ENCODE measurements at places on chromosomes 5 and 9.
A peak's percentile ranks its signal among the peaks of the same experiment; 100 is the strongest.

DNA sequence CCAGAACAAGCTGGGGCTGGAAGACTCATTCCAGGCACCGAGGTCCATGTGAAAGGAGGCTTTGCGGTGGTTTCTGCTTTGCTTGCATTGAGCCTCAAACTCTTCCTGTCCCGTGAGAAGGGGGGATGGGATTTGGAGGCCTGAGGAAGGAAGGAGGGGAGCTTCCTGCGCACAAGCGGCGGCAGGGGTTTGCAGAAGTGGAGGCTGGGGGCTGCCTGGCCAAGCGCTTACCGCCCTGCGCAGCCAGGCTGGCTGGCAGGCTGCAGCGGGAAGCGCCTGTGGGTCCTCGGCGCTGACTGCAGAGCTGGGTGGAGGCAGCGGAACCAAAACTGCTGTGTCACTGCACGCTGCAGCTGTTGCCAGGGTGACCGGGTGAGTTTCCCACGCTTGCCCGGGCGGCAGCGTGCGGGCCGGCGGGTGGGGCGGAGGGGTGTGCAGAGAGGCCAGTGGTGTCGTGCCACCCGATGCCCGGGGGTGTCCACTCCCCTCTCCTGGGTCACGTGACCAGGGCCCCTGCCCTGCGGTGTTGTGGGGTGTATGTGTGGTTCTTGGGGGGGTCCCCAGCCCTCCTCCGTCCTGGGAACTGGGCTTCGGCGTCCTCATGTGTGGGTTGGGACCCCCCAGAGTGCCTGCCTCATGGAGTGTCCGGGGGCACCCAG is 81.0 kb downstream of the RXRA start:
- peak; percentile 92 for DNase-seq

GRCh38 chr9:87650611-87651295 is 75.2 kb upstream of the CTSL start:
- DNase-seq: peak; percentile 38

- no peak for DNase-seq
Observed at GRCh38 chr9:88889386-88889785, 101.9 kb upstream of the S1PR3 start.

DNA sequence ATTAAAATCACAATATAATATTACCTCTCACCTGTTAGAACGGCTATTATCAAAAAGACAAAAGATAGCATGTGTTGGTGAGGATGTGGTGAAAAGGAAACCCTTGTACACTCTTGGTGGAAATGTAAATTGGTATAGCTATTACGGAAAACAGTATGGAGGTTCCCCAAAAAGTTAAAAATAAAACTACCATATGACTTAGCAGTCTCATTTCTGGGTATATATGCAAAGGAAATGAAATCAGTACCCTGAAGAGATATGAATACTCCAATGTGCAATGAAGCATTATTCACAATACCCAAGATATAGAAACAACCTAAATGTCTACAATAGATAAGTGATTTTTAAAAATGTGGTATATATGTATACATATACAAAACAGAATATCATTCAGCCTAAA is 199.9 kb downstream of the SNX18 start:
- no peak for DNase-seq

- DNase-seq: no peak
Observed at GRCh38 chr5:38997591-38997990, 76.6 kb downstream of the RICTOR start.

- no peak for DNase-seq
Observed at GRCh38 chr9:104750185-104750767, 2.8 kb downstream of the NIPSNAP3A start.

DNA sequence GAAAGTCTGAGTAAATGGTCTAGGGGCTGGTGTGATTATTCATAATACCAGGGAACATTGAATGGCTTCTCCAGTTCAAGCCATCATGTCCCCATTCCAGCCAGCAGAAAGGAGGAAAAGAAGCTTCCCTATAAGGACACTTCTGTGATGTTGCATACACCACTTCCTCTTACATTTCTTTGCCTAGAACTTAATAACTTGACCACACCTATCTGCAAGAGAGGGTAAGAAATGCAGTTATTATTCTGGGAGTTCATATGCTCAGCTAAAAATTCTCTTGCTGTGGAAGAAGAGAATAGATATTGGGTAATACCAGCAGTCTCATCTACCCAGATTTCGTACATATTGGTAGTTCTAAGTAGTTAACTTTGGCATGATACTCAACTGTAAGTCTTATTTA is 166.1 kb downstream of the SLC28A3 start:
- DNase-seq: no peak

GRCh38 chr9:108138516-108138915 is 648.9 kb upstream of the KLF4 start:
- DNase-seq: no peak

GRCh38 chr5:96200641-96201040 is 232.4 kb downstream of the PCSK1 start:
- no peak for DNase-seq

GRCh38 chr9:21491756-21492155 is 9.6 kb upstream of the IFNE start:
- DNase-seq: peak; percentile 45

DNA sequence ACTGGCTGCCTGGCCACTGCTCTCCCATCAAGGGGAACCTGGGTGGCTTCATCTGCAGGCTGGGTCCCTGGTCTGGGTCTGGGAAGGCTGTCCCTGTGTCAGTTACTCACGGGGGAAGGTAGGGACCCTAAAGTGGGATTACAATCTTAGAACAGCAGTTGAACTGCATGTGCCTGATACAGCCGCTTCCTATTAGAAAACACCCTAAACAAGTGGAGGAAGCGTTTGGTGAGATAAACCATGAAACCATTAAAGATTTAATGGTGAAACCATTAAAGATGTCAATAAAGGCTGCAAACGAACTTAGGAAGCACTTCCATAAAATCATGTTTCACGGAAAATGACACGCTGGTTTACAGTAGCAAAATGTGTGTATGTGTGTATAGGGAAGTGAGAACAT is 2.5 kb upstream of the GFI1B start:
- DNase-seq: no peak

GRCh38 chr5:103427326-103427725 is 135.3 kb downstream of the NUDT12 start:
- no peak for DNase-seq

DNA sequence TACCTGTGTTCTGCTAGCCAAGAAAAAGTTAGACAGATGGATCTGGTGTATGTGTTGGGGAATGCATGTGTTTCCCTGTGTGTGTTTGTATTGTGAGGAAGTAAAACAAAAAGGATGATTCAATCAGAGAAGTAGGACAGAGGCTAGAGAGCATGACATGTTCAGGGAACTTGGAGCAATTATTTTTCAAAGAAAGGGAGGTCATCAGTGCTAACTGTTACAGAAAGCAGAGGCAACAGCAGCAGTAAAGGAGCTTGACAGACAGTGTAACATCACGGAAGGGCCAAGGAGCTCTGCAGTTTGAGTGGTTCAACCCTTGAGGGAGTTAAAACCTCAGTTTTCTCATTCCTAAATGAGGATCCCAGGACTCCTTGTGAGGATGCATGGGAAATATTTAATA is 13.2 kb downstream of the SPINK1 start:
- no peak for DNase-seq

DNA sequence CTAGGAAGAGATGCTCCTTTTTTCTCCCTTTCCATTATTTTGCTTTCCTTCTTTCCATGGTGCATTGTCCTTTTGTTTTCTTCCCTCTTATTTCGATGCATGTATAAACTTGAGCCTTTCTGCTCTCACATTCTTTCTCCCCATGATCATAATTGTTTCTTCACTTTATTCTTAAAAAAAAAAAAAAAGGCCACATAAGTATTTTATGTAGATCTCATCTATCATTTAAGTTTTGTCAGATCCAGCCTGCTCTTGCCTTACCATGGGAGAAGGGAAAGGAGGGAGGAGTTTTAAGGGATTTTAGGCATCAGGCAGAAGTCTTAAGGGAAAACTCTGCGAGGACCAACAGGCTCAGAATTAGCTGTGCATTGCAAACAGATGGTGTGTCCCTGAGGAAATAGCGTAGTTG is 11.1 kb downstream of the TGFBR1 start:
- no peak for DNase-seq

GRCh38 chr5:133783481-133783880 is 171.1 kb upstream of the FSTL4 start:
- no peak for DNase-seq

GRCh38 chr9:124210697-124211096 is 47.1 kb upstream of the NEK6 start:
- DNase-seq: no peak

- DNase-seq: no peak
Observed at GRCh38 chr9:96279932-96280331, 22.0 kb downstream of the HSD17B3 start.

GRCh38 chr9:5111696-5112095 is 73.7 kb downstream of the INSL6 start:
- no peak for DNase-seq

DNA sequence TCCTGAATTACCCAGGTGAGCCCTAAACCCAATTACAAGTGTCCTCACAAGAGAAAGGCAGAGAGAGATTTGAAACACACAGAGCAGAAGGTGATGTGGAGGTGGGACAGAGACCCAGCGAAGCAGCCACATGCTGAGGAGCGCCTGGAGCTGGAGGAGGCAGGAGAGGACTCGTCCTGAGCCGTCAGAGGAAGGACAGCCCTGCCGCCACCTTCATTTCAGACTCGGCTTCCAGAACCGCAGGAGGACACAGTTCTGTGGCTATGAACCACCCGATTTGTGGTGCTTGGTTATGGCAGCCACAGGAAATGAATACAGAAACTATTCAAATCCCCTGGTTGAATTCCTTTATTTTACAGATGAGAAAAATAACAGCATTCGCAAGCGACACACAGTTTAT is 16.4 kb upstream of the FBP1 start:
- no peak for DNase-seq

DNA sequence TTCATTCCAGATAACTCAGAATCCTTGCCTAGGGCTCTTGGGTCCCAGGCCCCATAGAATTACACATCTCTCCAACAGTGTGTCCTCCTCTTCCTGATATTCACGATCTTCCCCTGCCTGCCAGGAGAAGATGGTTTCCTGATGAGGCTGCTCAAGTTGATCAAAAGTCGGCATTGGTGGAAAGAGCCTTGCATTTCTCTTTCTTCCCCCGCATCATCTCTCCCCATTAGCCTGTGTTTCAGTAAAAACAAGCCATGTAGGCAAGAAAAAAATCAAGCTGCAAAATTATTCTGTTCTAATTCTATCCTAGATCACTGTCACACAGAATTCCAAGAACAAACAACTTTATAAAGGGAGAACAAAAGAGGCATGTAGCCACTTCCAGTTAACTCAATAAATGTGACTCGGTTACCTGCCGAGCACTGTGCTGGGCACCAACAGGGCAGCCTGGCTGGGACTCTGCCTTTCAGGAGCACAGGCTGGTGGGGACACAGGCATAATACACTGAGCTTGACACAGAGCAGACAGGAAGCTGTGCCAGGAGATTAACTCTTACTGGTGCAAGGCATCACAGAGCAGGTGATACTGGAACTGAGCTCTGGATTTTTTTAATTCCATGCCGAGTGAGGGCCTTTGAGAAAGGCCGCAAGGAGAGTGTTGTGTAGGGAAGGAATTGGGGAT is 25.6 kb downstream of the TMOD1 start:
- DNase-seq: no peak

- DNase-seq: peak; percentile 17
Observed at GRCh38 chr9:125878164-125878631, 131.0 kb downstream of the PBX3 start.

- no peak for DNase-seq
Observed at GRCh38 chr9:137721899-137722298, 103.1 kb downstream of the EHMT1 start.

- no peak for DNase-seq
Observed at GRCh38 chr9:128825923-128826700, 3.5 kb downstream of the SPOUT1 start.

- peak; percentile 97 for DNase-seq
Observed at GRCh38 chr5:119267958-119268386, 87.8 kb upstream of the TNFAIP8 start.

DNA sequence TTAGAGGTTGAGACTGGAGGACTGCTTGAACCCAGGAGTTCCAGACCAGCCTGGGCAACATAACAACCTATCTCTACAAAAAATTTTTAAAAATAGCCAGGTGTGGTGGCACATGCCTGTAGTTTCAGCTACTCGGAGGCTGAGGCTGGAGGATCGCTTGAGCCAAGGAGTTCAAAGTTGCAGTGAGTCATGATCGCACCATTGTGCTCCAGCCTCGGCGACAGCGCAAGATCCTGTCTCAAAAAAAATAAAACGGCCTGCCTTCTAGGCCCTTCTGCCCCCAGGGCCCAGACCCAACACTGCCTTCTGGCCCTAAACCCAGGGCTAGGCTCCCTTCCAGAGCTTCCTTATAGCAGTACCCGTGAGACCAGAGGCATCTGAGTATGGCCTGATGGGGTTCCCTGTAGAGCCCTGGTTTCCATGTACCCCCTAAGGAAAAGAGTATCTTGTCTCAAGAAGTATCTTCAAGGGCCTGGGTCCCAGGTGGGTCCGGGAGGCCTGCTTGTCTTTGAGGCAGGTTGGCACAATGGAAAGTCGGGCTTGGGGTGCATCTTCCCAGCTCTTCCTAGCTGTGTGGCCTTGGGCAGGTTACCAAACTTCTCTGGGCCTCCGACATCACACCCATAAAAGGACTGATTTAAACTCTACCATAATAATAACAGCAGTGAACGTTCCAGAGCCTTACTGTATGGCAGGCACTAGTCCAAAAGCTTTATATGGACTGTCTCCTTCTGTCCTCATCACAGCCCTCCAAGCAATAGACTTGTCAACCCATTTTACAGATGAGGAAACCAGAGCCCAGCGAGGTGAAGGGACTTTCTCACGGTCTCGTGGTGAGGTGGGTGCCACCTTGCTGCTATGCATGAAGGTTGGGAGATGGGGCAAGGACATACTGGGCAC is 9.6 kb downstream of the LRRC8A start:
- DNase-seq: peak; percentile 31

DNA sequence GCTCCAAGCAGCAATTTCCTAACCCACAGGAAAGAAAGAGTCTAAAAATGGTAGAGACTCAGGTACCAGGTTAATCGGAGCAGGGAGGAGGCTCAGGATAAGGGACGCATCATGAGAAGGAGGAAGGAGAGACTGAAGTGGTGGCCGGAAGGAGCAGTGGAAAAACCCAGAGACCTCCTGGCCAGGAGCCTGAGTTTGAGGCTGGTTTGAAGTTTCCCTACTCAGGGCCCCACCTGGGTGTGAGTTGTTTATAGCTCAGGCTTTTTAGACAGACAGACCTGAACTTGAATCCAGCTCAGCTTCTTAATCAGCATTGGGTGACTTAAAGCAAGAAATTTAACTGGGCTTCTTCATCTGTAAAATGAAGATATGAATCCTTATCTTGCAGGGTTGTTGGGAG is 11.9 kb upstream of the AQP7 start:
- DNase-seq: no peak

- peak; percentile 45 for DNase-seq
Observed at GRCh38 chr5:17222664-17223063, 5.2 kb downstream of the BASP1 start.

DNA sequence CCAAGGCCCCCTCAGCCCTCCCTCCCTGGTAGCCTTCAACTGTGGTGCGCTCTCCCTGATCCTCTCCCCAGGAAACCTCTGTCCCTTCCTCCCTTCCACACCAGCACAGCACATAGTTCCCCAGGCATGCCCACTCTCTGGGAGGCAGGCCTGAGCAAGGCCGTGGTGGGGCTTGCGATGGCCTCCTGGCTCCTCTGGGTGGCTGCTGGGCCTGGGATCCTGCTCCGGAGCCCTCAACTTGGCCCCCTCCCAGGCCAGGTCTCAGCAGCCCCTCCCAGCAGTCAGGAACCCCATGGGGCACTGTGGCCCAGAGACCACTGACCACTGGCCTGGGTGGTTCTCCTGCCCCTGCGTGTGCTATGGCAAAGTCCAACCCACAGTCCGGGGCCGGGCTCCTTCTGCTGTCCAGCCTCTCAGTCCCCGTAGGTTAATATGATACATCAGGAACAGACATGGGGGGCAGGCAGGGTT is 125.8 kb downstream of the ZNF354C start:
- no peak for DNase-seq
